Dermis microvascular lymphatic vessel endothelial cell (primary cell): ENCODE measurements at places on chromosomes 4 and X. TPM values are rescaled to one million over a fixed set of nuclear protein-coding genes. Genes with fewer than 3 reads are reported as not detected.

Gene CYLC1
- total RNA-seq = not detected in 2 replicates

Gene PKD2
- 20.6 and 23.0 TPM in 2 replicates for total RNA-seq

Gene KLKB1
- 0.26 and 1.1 TPM in 2 replicates for total RNA-seq

Gene MUC7
- total RNA-seq = not detected in 2 replicates

Gene SAGE1
- total RNA-seq = not detected in 2 replicates

Gene PDE5A
- total RNA-seq = 3.1 and 3.4 TPM in 2 replicates

Gene HTN3
- not detected in 2 replicates for total RNA-seq

Gene GPR50
- total RNA-seq = not detected in 2 replicates

Gene KCNIP4
- total RNA-seq = not detected in 2 replicates

Gene ARMCX1
- total RNA-seq = 48.2 and 49.3 TPM in 2 replicates

Gene MAGEA2B
- not detected in 2 replicates for total RNA-seq

Gene PGRMC1
- 72.7 and 80.5 TPM in 2 replicates for total RNA-seq

Gene TIGD4
- total RNA-seq = under 0.01 and 0.13 TPM in 2 replicates

Gene GPR143
- 2.3 and 3.7 TPM in 2 replicates for total RNA-seq

Gene BMPR1B
- total RNA-seq = 0.38 and 0.51 TPM in 2 replicates

Gene RASSF6
- total RNA-seq = not detected in 2 replicates

Gene SHROOM2
- 5.3 and 10.1 TPM in 2 replicates for total RNA-seq

DNA sequence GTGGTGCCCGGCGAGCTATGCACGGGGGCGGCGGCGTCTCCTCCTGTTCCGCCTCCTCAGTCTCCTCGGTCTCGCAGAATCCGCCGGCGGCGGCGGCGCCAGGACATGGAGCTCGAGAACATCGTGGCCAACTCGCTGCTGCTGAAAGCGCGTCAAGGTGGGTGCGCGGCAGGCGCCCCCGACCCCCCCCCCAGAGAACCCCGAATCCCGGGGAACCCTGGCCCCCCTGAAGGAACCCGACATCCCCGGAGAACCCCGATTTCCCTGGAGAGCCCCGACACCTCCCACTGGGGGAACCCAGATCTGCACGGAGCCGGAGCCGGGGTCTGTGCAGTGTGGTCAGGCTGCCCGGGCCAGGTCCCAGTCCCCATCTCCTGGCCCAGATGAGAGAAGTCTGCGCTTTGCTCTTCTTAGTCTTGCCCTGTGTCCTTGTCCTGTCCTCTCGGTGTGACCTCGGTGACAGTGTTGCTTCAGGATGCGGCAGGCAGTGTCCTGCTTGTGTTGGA lies 648 bp downstream of the GRK4 start:
- DNase-seq = no peak

- no peak for DNase-seq
These were observed 318.6 kb upstream of the BMP3 start for GRCh38 chr4:80711956-80712355.

DNA sequence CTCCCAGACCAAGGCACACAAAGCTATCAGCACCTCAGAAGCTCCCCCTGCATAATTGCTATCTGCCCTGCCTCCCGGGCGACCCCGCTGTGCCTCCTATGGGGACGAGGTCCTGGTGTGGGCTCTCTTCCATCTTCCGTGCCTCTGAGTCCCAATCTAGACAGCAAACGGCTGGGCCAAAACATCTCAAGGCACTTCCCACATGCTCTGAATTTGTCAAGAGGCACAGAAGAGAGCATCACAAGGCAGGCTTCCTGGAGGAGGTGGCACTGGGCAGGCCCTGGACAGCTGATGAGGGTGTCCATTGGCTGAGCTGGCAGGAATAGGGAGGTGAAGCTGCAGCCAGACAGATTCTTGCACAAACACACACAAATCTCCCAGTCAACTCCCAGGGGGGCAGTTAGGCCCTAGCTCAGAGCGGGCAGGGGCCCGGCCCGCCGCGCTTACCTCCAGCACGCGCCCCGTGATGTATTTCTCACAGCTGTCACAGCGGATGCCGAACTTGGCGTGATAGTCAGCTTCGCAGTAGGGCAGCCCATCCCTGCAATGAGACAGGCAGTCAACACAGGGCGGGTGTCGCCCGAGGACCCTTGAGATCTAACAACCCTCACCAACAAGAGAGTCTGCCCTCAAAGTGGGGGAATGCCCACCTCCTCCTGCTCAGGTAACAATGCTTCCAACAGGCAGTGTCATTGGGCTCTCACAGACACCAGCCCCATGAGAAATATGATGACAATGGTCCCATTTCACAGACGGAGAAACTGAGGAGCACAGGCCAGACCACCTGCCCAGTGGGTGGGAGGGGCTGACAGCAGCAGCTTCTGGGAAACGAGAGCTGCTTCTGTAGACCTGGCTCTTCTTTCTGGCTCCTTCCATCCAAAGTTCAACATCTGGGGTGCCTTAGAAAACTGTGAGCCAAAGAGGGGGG lies 81.2 kb downstream of the ABLIM2 start:
- DNase-seq = no peak

GRCh38 chr4:152896811-152897210 lies 39.3 kb upstream of the FHDC1 start:
- DNase-seq = no peak

DNA sequence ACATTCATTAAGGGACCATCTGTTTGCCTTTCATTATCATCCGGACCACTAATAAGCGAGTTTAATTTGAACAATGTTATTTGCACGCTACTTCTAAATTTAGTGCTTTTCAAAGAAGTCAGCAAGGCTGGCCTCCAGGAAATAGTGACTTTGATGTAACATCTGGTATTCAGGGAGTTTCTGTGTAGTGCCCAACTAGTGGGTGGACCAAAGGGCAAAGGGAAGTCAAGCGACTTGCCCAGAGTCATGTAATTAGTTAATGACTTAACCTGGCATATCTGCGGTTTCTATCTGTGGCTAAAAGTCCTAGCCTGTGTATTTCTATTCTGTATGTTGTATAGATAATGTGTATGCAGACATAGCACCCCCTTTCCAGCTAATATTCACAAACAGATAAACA lies 56.3 kb upstream of the LCORL start:
- DNase-seq = no peak

DNA sequence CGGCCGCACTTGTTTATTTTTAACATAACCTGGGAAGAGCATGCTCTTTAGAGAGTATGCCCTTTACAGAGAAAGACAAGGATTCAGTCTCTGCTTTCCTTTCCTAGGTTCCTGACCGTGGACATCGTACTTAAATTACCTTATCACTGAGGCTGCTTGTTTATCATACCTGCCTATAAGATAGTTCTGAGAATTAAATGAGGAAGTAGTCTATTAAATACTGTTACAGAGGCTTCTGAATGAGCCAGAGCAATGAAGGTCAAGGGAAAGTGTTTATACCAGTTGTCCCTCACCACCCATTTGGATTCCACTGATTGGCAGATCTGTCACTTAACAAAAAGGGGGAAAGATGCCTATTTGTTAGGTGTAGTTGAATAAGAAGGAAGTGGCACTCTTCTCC lies 10.0 kb downstream of the TXLNG start:
- DNase-seq = no peak

- DNase-seq = no peak
These were observed 21.0 kb downstream of the MSN start for GRCh38 chrX:65688403-65688871.

GRCh38 chr4:127829014-127829413 lies 46.9 kb downstream of the HSPA4L start:
- no peak for DNase-seq

DNA sequence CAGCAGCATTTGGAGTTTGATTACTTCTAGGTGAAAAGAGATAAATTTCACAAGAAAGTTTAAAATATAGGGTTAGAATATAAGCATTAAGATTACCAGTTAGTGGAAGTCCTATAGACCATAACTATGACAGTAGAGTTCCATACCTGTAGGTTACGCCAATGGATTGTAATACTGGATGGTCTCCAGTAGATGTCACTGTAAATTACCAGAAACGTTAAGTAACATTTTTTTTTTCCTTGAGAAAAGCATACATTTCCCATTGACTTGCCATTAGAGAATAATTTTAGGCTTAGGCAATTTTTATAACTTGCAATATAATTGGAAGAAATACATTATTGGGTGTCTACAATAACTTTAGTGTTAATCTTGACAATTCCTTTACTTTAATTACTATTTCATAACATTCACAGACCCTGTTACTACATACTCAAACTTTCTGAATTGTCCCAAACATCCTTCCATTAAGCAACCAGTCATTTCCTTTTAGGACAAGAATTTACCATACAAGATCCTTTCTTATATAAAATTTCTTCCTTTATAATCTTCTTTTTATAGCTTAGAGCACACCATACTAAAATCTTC lies 304.1 kb upstream of the TECRL start:
- peak; percentile 6 for DNase-seq

GRCh38 chrX:22758807-22759481 lies 240.8 kb upstream of the DDX53 start:
- DNase-seq = no peak

- DNase-seq = peak; percentile 2
These were observed 23.6 kb upstream of the VAMP7 start for GRCh38 chrX:155857561-155857960.

- DNase-seq = no peak
These were observed 321.9 kb downstream of the HS3ST1 start for GRCh38 chr4:11106759-11107158.

DNA sequence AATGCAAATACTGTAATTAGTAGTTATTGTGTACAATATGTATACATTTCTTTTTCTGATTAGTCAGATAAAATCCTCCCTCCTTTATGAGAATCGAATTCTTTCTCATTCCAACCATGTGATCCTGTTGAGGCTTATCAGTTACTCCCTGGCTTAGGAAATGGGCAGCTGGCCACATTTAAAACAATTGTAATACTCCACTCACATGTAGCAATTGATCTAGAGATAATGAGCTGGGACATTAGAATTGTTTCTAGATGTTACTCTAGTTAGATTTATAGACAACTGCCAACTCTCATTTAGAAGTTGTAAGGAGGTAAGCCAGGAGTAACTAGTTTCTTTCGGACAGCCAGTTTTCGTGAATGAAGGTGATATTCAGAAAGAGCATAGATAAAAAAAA lies 859.3 kb upstream of the AADAT start:
- DNase-seq = no peak

- no peak for DNase-seq
These were observed 646 bp downstream of the DOK7 start for GRCh38 chr4:3463556-3464348.

GRCh38 chr4:155885666-155886065 lies 17.8 kb upstream of the TDO2 start:
- no peak for DNase-seq

- DNase-seq = no peak
These were observed 7.8 kb downstream of the ZCCHC4 start for GRCh38 chr4:25320336-25320735.

GRCh38 chr4:184861047-184861446 lies 35.3 kb upstream of the ACSL1 start:
- DNase-seq = no peak

- no peak for DNase-seq
These were observed 972.3 kb downstream of the PCDH7 start for GRCh38 chr4:31692399-31692940.

GRCh38 chrX:69317721-69318120 lies 152.5 kb upstream of the PJA1 start:
- DNase-seq = no peak

GRCh38 chrX:24117258-24117657 lies 32.3 kb upstream of the ZFX start:
- DNase-seq = peak; percentile 38

- DNase-seq = no peak
These were observed 235.7 kb downstream of the NKX6-1 start for GRCh38 chr4:84263415-84263814.

DNA sequence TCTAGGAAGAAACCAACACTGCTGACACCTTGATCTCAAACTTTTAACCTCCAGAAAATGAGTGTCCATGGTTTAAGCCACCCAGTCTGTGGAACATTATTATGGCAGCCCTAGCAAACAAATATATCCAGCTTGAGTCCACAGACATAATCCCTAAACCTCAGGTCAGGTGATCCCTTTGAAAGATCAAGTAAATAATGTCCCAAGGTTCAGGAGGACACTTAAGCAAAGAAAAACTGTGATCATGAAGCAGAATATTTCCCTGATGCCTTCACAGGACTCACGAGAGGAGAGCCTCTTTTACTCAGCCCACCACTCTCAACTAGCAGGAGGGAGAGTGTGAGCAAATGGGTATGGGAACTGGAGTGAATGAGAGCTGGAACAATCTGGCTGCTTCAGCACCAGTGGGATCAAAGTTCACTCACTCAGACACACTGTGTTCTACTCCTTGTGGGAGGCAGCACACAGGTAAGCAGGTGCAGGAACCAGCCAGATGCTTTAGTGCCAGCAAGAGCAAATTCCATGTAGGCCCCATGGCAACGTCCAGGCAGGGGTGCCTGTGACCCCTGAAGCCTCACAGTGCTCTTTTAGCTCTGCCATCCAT lies 608.4 kb downstream of the RAB28 start:
- DNase-seq = no peak

DNA sequence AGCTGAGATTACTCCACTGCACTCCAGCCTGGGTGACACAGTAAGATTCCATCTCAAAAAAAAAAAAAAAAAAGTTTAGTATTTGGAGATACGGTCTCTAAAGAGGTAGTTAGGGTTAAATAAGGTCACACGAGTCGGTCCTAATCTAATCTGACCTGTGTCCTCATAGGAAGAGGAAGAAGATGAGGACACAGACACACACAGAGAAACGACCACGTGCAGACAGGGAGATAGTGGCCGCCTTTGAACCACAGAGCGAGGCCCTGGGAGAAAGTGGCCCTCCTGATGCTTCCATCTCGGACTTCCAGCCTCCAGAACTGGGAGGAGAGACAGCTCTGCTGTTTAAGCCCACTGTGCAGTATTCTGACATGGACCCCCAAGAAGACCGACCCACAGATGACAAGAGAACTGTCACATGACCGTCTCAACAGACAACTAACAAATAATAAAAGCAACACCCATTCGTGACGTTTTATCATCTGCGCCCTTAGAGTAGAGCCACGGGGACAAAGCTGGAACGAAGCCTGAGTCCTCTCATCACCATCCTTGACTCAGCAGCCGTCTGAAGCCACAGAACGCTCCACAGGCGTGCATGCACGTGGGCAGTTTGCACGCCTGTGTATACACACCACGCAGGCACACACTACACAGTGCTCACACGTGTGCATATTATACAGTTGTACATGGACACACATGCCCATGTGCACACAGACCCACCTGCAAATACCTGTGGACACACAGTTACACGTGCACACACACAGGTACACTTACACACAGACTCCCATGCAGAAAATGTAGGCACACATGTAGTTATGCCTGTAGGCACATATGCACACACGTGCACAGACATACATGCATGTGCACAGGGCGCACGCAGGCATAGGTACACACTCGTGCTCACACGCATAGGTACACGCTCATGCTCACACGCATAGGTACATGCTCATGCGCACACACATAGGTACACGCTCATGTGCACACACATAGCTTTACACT lies 51.7 kb downstream of the FAM53A start:
- no peak for DNase-seq

DNA sequence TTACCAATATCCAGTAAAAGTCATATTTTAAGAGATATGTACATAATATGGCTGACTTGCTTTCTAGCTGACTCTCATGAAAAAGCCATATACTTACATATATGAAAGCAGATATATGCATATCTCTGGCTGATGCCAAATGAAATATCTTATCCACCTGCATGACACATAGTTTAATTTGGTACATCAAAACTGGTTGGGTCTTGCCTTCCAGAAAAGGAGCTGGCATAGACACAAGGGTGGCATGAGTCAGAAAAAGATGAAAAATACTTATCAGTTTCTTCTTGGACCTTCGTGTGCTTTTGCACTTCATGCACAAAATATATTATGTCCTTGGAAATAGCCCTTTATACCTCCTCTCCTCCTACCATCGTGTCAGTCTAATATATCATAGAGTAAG lies 32.1 kb downstream of the TIGD4 start:
- no peak for DNase-seq
